Activated CD4-positive, alpha-beta T cell treated with anti-CD3 and anti-CD28 coated beads, Interleukin-10, Interleukin-2, amounts not matched to agents 100 ng/mL and 50 ng/mL, durations not matched to agents 16 hours and 8 hours (primary cell): ENCODE measurements at places on chromosomes 4 and X.
A peak's percentile ranks its signal among the peaks of the same experiment; 100 is the strongest.

GRCh38 chr4:182062458-182062857, 180.7 kb upstream of the TENM3 start:
- DNase-seq: no peak

GRCh38 chrX:54320067-54320466, 37.8 kb downstream of the WNK3 start:
- DNase-seq: no peak

DNA sequence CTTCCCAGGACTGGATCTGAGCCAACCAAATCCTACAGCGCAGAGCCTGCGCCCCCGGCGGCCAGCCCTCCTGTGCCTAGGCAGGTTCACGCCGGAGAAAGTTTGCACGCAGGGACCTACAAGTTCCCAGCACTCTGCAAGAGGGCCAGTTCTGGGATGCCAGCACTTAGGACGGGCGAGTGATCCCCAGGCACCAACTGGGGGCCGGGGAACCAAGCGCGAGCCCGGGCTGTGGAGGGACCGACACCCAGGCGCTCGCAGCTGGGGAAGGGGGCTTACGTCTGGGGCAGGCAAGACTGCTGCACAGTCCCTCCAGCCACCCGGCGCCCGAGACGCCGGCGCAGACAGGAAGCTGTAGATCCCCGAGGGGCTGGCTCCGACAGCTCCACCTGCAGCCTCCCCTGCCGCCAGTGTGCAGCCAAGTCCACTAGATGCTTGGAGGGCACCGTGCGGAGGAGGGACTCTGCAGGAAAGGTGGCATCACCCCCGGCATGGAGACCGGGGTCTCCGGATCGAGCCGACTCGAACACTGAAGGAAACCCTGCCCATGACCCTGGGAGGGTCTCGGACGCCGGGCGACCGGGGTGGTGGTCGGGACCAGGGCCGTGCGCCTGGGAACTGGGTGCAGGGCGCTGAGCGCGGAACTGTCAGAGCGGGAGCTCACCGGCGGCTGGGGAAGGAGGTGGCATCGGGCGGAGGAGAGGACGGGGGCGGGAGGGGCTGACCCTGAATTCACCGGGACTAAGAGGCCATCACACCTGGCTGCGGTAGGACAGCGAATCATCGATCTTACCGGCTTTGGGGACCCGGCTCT, 566 bp downstream of the CORIN start:
- peak; percentile 51 for DNase-seq

- peak; percentile 74 for DNase-seq
Measured at GRCh38 chr4:102586644-102587021, 85.5 kb downstream of the NFKB1 start.

- DNase-seq: peak; percentile 6
Measured at GRCh38 chrX:73262991-73263390, 48.3 kb upstream of the NAP1L2 start.

DNA sequence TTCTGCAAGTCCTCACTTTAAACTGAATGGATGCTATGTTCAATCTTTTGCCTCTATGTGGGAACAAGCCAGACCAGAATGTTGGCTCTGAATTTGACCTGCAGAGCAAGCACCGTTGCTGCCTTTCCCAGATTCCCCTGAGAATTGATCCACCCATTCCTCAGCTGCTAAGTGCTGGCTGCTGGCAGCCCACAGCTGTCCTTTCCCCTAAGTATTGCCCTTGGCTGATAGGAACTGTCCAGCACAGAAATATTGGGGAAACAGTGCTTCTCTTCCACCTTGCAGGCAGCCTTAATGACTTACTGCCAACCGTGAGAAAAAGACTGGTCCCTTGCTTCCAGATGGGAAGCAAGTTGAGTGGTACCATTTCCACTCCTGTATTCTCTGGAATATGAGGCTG, 475.9 kb downstream of the PDHA2 start:
- no peak for DNase-seq

- DNase-seq: no peak
Measured at GRCh38 chr4:26748811-26749210, 111.8 kb upstream of the STIM2 start.

- DNase-seq: no peak
Measured at GRCh38 chr4:90002441-90003062, 107.9 kb downstream of the MMRN1 start.

DNA sequence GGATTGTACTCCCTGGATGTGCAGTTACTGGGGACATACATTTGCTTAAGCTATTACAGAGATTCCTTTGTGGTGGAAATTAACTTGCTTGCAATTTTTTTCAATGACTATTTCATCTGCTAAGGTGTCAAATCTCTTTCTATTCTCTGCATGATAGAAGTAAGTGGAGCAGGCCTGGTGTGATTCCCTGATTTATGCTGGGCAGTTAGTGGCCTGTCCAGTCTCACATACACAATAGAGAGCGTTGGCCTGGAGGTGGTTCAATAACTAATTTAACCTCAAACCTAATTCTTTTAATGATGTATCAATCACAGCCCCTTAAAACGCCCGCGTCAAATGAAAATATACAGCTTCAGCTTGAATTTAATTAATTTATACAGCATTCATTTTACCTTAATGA, 28.5 kb downstream of the VCX3A start:
- no peak for DNase-seq

GRCh38 chr4:150395872-150396271, 186.1 kb upstream of the MAB21L2 start:
- DNase-seq: peak; percentile 59

DNA sequence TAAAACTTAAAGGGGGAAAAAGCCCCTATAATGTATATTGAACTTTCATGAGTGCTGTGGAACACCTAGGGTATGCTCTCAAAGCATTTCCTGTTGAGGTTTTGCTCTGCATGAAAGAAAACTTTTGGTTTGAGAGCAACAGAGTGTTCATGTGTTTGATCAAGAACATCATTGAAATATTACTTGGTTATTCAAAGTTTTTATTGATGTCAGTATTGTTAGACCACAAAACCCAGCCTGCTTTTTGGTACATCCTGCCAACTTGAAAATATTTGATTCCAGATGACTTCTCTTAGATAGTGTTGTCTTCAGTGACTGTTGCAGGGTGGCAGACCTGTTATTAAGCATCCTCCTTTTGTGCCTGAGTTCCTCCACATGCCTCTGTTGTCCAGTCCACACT, 68.0 kb downstream of the N4BP2 start:
- peak; percentile 9 for DNase-seq

- DNase-seq: no peak
Measured at GRCh38 chrX:139949703-139950102, 15.6 kb downstream of the CXorf66 start.

DNA sequence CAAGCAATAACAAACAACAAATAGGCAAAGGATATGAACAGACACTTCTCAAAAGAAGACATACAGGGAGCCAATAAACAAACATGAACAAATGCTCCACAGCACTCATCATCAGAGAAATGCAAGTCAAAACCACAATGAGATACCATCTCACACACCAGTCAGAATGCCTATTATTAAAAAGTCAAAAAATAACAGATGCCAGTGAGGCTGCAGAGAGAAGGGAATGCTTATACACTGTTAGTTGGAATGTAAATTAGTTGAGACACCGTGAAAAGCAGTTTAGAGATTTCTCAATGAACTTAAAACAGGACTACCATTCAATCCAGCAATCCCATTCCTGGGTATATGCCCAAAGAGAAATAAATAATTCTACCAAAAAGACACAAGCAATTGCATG, 129.8 kb upstream of the MAGEB2 start:
- no peak for DNase-seq

DNA sequence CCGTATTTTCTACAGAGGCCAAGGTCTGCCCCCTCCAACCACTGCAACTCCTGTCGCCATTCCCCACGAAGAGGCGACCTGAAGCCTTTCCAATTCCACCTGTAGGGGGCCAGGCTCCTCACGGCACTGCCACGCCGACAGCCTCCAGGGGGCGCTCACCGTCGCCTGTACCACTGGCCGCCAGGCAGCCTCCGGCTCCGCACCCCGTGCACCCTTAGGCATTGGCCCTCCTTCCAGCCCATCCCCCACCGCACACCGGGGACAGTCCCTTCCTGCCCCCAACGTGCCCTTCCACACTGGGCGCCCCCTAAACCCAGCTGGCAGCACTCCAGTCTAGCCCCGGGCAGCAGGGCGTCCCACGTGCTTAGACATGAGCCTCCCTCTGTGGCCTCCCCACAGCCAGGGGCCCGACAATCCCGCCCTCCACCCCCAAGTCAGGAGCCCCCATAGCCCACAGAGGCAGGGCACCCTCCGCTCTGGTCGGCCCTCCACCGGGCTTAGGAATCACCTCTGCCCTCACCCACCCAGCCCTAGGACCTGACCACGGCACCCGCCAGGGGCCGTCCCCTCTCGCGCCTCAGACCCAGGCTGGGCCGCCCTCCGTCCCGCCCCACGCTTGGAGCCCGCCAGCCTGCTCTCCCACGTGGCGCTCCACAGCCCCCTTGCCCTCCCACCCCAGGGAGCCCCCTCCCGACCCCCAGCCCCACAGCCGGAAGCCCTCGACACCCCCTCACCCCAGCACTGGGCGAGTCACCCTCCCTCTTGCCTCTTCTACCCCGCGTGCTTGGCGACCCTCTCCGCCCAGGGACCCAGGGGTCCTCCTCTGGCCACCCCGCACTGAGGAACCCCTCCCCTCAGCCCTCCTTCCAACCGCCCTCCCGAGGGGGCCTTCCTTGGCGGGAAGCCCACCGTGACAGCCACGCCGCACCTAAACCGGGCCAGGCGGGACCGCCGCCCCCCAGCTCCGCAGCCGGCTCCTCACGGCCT, 711 bp downstream of the PNMA6E start:
- peak; percentile 67 for DNase-seq

- peak; percentile 72 for DNase-seq
Measured at GRCh38 chrX:10111364-10112148, 45.2 kb upstream of the CLCN4 start.

GRCh38 chrX:72121383-72121782, 10.3 kb downstream of the RTL5 start:
- DNase-seq: peak; percentile 58

DNA sequence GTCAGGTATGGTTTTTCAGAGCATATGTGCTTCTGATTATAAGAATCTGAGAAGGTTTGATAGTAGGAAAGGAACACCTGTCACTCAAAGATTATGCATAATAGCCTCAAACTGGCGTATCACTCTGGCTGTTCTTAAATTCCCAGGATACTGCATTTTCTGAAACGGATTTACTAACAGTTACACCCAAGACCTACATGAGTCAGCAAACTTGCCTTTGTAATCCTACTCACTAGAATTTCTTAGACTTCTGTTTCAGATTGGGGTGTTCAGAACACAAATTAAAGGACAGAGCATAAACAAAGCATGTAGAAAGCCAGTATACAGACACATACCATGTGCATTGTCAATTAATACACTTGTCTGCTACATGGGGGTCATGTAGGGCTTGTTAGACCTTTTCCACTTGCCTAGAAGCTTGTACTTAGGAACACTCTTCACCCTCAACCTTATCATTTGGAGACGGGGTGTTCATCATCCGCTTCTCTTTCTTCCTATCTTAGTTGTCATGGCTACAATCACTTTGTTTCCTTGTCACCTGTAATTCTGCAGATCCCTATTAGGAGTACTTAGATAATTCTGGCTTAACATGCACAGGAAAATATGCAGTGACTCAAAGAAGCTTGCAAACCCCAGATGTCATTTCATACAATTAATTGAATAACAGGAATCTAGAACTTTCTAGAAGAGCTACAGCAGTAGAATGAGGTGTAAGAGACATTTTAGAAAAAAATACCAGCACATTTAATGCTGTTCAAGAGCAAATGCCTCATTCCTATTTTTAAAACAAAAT, 593.0 kb upstream of the TENM3 start:
- DNase-seq: no peak

- DNase-seq: no peak
Measured at GRCh38 chr4:18869166-18869565, 847.6 kb upstream of the LCORL start.

DNA sequence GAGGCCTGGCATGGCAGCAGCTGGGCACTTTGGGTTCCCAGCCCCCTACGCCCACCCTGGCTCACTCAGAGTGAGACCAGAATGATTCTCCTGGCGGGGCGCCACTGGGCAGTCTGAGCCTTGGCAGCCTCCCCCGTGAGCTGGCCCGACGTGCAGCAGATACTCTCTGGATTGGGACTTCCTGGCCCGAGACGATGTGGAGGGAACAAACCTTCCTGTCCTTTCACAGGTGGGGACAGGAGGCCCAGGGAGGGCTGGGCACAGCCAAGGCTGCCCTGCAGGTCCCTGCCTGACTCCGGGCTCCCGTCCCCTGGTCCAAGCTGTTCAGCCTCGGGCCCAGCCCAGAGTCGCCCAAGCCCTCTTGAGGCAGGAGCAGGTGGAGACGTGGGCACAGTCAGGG, 17.9 kb upstream of the ADD1 start:
- DNase-seq: no peak

GRCh38 chrX:6021316-6022091, 207.2 kb downstream of the NLGN4X start:
- DNase-seq: peak; percentile 32

GRCh38 chr4:117691572-117692351, 342.5 kb upstream of the NDST3 start:
- no peak for DNase-seq

- DNase-seq: peak; percentile 27
Measured at GRCh38 chr4:72326692-72327632, 242.1 kb downstream of the ADAMTS3 start.

GRCh38 chr4:69060651-69061308, 35.5 kb upstream of the UGT2B7 start:
- no peak for DNase-seq

DNA sequence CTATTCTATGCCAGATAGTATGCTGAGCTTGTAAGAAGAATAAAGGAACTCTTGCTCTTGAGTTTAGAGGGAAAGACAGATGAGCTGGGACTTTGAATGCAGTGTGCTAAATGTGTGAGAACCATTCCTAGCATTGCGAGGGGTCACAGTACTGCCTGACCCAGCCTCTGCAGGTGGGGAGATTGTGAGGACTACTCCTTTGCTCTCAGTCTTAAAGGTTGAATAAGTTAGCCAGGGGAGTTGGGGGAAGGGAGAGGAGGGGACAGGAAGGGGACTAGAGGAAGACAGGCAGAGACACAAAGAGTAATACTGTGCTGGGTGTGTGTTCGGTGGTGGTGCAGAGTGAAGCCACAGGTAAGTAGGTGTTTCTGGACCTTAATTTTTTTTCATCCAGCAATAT, 41.7 kb downstream of the DCUN1D4 start:
- DNase-seq: no peak

DNA sequence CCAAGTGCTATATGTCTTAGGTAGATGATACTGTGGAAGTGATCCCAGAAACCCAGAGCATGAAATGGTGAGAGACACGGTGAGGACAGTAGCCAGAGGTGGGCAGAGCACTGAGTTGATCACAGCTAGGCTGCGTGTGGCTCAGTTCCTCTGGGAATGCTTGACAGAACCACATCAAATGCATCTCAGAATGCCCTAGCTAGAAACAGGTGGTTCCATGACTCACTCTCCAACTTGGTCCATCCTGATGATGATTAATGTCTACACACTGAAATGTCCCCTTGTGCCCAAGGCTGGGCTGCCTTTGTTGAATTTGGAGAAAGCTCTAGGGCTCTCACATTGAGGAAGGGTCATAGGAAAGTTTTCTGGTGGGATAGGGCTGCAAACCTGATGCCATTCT, 113.6 kb downstream of the ZNF518B start:
- DNase-seq: no peak

- no peak for DNase-seq
Measured at GRCh38 chr4:6325788-6326290, 56.2 kb downstream of the WFS1 start.
